ENCODE measurements at places on chromosomes 7 and 10.

DNA sequence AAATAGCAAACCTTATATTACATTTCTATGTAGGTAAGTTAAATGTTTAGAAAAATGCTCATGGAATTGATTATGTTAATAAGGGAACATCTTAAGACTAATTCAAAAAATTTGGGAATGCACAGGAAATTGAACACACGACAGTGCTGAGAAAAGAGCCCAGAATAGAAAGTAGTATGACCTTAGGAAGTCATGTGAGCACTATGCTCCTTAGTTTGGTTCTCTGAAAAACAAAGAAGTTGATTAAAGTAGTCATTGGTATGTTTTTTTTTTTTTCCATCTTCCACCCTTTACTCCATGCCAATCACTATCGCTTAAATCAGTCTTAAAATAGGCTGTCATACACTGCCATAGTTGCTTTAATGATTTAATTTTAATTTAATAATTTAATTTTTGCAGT is 242.9 kb downstream of the ANKRD7 start:
- DNase-seq: no peak

- no peak for DNase-seq
Observed at GRCh38 chr7:120320218-120320961, 47.4 kb downstream of the KCND2 start.

GRCh38 chr7:2383543-2384274 is 19.7 kb upstream of the CHST12 start:
- DNase-seq: no peak

- DNase-seq: no peak
Observed at GRCh38 chr7:157851501-157852067, 514.8 kb downstream of the DNAJB6 start.

GRCh38 chr7:136303162-136303561 is 326.0 kb upstream of the MTPN start:
- DNase-seq: no peak

GRCh38 chr10:119524720-119525070 is 17.8 kb downstream of the RGS10 start:
- no peak for DNase-seq

DNA sequence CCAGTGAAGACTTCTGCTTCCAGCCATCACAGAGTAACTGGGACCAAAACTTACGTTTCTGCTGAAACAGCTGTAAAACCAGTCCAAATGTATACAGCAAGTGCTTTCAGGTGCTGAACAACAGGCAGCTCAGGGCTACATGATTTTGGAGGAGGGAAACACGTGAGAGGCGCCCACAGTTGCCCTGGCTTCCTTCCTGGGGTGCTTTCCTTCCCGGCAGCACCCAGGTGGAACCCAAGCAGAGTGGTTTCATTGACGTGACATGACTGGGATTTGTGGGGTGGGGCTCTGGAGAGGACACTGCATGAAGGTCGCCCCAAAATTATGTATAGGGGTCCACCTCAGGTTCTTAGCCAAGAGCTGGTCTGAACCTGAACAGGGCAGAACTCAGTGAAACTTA is 34.2 kb downstream of the IL2RA start:
- no peak for DNase-seq

GRCh38 chr7:35828817-35829216 is 28.0 kb downstream of the SEPTIN7 start:
- DNase-seq: no peak

GRCh38 chr7:2317556-2318293 is 3.5 kb upstream of the SNX8 start:
- no peak for DNase-seq

DNA sequence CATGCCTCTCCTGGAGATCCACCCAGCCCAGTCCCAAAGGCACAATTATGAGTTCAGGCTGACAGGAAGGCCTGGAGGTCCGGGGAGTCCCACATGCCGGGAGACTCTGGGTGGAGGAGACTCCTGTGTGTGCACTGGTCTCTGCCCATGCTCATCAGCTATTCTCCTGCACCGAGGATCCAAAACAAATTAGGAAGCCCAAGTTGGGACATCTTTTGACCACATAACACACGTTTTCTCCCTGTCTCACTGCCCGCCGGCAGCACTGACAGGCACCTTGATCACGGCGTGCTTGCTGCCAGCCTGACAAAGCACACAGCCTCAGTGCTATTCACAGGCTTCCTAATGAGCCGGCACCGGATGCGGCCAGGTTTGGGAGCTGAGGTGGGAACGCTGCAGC is 412.7 kb downstream of the PTPRN2 start:
- DNase-seq: peak; percentile 56

DNA sequence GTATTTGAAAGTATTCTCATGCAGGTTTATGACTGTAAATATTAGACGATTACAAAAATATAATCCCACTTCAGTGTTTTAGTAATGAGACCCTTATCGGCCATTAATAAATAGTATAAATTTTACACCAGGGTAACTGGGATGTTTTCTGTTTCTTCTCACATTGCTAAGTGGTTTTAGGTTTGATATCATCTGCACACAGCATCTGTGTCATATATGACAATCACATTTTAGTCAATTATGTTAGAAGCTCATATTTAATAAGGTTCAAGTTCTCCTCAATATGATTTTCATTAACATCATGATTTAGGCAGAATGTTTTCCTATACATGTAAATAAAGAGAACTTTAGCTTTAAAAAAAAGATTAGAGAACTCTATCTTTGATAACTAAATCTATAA is 66.8 kb downstream of the ATAD1 start:
- no peak for DNase-seq

DNA sequence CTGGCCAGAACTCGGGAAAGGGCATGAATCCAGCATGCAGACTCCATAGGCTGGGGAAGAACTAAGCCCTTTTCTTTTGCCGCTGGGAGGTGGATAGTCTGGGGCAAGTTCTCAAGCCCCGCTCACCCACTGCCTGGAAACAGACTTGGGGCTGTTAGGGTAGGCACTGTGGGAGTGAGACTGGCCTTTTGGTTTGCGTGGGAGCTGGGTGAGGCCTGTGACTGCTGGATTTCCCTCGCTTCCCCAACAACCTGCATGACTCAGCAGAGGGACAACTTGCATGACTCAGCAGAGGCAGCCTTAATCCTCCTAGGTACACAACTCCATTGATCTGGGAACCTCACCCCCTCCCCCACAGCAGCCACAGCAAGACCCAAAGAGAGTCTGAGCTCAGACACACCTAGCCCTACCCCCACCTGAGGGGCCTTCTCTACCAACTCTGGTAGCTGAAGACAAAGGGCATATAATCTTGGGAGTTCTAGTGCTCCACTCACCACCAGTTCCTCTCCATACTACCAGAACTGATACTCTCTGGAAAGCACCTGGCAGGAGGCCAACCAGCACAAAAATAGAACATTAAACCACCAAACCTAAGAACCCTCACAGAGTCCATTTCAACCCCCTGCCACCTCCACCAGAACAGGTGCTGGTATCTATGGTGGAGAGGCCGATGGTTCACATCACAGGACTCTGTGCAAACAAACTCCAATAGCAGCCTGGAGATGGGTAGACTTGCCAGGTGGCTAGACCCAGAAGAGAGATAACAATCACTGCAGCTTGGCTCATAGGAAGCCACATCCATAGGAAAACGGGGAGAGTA is 81.4 kb upstream of the LAMB4 start:
- DNase-seq: no peak

GRCh38 chr7:16785321-16785720 is 19.5 kb downstream of the AGR2 start:
- DNase-seq: no peak

DNA sequence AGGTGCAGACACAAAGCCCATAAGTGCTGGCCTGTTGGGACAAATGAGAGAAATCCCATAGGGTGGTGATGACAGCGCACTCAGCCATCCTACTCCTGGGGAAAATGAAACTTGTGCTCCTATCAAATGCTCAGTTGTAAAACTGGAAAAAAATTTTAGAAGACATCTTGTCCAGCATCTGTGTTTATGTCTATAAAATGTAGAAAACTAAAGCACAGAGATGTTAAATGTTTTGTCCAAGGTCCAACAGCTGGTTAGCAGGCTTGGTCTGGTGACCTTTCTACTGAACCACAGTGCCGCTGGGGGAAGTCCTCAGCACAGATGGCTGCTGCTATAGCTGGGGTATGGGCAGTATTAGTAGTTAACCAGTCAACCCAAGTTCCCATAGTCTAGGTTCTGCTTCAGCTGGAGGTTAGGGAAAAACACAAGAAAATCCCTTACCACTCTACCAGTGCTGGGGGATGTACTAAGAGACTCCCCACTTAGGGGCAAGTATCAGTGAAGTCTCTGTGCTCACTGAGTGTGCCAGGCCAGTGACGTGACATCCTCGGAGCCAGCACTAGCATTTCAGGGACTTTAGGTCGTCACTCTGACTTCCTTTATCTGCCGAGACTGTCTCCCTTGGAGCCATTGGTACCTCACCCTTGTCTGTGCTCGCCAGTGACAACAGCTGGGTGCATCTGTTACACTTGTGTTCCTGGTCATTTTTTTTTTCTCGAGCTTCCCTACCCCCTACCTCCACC is 1.9 kb downstream of the TSPAN33 start:
- DNase-seq: no peak

DNA sequence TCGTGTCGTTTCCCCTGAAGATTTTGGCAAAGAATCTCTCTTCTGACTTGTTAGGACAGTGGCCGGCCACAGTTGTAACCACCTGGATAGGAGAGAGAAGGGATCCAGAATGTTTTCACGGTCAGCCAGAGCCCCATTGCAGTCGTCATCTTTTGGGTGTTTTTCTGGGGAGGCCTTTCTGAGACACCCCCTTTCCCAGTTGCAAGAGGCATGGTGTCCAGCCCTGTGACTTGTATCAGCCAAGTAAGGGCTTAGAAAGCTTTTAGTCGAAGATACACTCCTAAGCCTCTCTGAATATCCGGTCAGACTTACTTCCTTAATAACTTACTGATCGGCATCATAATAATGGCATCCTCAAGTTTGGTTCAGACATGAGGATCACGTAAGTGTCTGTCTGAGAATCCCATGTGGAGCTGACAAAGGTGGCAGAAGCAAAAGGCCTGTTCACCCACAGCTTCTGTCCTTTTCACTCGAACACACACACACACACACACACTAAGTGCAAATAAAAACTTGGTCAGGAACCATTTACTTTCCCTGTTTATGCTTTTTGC is 435.7 kb upstream of the GALNT17 start:
- no peak for DNase-seq

GRCh38 chr10:120460776-120461175 is 3.7 kb downstream of the PLPP4 start:
- DNase-seq: no peak

- DNase-seq: no peak
Observed at GRCh38 chr10:68578974-68579373, 18.8 kb downstream of the TET1 start.

DNA sequence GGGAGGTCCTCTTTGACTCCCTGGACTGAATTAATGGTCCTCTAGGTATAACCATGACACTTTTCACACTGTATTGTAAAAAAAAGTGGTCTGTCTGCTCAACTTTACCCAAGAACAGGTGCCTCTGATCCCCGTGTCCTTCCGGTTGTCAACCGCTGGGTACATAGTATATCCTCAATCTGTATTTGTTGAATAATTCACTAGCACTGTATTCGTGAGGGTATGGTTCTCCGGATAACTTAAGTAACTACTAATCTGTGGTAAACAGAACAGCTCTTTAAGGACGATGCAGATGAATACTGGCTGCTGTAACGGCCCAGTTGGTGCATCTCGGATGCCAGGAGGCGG is 472 bp upstream of the ADAM22 start:
- no peak for DNase-seq

- DNase-seq: no peak
Observed at GRCh38 chr7:148026713-148027112, 563.9 kb upstream of the C7orf33 start.

DNA sequence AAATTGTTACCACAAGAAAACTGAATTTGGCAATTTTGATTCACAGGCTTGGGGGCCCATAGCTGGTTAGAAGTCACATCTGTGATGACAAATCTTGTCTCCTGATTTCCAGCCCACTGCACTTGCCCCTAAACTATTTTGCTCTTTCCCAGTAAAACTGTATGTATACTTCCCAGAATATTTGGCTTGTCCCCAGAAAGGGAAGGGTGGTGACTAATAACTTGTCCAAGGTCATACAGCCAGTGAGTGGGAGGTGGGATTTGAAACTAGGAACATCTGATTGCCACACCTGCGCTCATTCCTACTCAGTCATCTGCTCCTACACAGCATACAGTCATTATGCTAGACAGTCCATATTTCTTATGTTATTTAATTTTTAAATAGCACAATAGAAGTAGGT is 304.5 kb downstream of the SDHAF3 start:
- no peak for DNase-seq

DNA sequence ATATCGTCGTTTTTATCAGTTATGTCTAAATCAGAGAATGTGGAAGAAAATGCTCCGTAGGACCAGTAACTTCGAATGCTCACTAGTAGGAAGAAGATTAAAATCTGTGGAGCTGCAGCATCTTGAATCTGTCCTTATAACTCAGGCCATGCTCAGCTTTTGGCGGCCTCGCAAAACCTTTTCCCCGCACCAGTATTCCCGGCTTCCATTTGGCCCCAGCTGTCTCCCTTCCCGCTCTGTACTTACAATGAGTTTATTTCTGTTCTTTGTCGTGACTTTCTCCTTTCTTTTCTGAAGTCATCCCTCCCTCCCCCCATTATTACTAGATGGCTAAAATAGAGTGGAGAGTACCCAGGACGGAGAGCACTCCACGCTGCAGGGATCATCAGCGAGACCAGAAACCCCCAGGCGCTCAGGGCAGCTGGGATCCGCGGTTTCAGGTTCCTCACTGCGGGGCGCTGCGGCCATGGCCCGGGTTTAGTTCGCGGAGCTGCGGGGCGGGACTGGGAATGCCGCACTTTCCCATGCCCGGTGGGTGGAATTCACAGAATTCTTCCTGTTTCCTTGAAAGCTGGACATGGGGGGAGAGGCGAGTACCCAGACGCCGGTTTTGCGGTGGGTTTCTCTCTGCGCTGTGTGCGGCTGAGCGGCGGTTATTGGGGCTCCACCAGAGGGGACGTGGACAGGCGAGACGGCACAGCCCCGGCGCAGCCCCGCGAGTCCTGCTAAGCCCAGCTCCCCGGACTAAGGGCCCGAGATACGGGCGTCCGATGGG is 183.5 kb downstream of the POM121L12 start:
- DNase-seq: no peak

GRCh38 chr10:44853148-44853734 is 57.9 kb upstream of the TMEM72 start:
- no peak for DNase-seq

DNA sequence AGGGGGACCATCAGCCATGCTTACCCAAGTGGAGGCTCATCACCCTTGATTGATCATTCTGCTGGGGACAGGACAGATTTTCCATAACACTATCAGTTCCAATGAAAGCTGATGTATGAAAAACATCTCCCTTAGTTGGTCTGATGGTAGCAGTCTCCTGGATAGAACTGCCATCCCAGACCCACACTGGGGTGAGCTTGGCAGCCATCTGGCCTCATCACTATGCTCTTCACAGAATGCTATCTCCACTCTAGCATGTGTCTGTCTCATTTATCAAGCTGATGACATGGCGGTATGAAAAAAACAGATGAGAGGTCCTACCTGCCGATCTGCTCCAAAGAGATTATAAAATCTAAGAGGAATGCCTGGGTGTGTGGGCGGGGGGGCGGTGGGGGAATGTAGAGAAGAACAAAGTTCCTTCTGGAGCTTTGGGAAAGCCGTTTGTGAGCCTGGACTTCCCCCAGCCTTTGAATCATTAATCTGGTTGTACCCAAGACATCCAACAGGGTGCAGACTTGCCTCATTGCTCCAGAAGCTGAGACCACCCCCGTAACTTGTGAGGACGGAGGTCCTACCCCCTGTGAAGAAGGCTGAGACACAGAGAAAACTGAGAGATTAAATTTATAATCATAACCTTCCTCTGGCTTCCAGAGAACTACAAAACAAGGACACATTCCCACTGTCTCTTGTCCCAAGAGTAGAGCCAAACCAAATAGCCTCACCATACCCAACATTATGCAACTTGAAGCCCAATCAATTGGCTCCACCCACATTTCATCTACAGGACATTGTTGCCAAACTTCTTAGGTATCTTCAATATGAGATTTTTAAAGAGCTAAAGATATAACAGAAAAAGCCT is 340.8 kb downstream of the KCNMA1 start:
- DNase-seq: no peak
